Epithelial cell of alveolus of lung (primary cell): ENCODE measurements at places on chromosomes 13 and 19. TPM values are rescaled to one million over a fixed set of nuclear protein-coding genes. Genes with fewer than 3 reads are reported as not detected.

The ZIK1 gene
- total RNA-seq = 7.1 and 9.8 TPM in 2 replicates

The CYP2S1 gene
- 16.9 and 21.2 TPM in 2 replicates for total RNA-seq

The PLIN3 gene
- total RNA-seq = 66.3 and 146 TPM in 2 replicates

The LSR gene
- total RNA-seq = 1.4 and 7.4 TPM in 2 replicates

The FUT3 gene
- total RNA-seq = 1.0 TPM in 1 of 2 replicates, not detected in the other

The KIR2DL1 gene
- not detected in 2 replicates for total RNA-seq

The VSTM2B gene
- total RNA-seq = not detected in 2 replicates

The ZNF473 gene
- total RNA-seq = 8.1 and 9.9 TPM in 2 replicates

The CYP4F12 gene
- not detected in 2 replicates for total RNA-seq

The DENND1C gene
- total RNA-seq = not detected in 2 replicates

The KIR3DL1 gene
- total RNA-seq = not detected in 2 replicates

The FGF22 gene
- not detected in 2 replicates for total RNA-seq

The OR2Z1 gene
- total RNA-seq = not detected in 2 replicates

The RNF17 gene
- total RNA-seq = not detected in 2 replicates

The ZNF235 gene
- total RNA-seq = 1.2 and 4.0 TPM in 2 replicates

The ANKLE1 gene
- total RNA-seq = 0.39 and 0.96 TPM in 2 replicates

The REXO1 gene
- total RNA-seq = 14.1 and 17.1 TPM in 2 replicates

The POU2F2 gene
- 0.32 and 5.0 TPM in 2 replicates for total RNA-seq

The BRME1 gene
- 0.26 TPM in 1 of 2 replicates, not detected in the other for total RNA-seq

The CGB8 gene
- 0.91 TPM in 1 of 2 replicates, not detected in the other for total RNA-seq

The ZNF625 gene
- total RNA-seq = 3.6 and 10.7 TPM in 2 replicates

The CALR3 gene
- 0.39 and 0.56 TPM in 2 replicates for total RNA-seq

The RFPL4A gene
- total RNA-seq = not detected in 2 replicates

The IL11 gene
- 12.8 and 57.4 TPM in 2 replicates for total RNA-seq

The N4BP2L1 gene
- 0.39 and 2.8 TPM in 2 replicates for total RNA-seq

The NLRP4 gene
- total RNA-seq = not detected in 2 replicates

The BORCS8 gene
- total RNA-seq = 14.1 and 21.1 TPM in 2 replicates

The KASH5 gene
- not detected in 2 replicates for total RNA-seq

The ZNF491 gene
- total RNA-seq = 0.39 and 1.0 TPM in 2 replicates

The ZNF582 gene
- 1.2 and 5.7 TPM in 2 replicates for total RNA-seq

The ZNF865 gene
- 3.7 and 6.8 TPM in 2 replicates for total RNA-seq

The SLC27A5 gene
- 12.4 and 12.5 TPM in 2 replicates for total RNA-seq
